ENCODE measurements at places on chromosomes 13 and 19.
A peak's percentile ranks its signal among the peaks of the same experiment; 100 is the strongest.

GRCh38 chr13:47672245-47673008 lies 328.6 kb downstream of the SUCLA2 start:
- H3K4me1 ChIP-seq: peaks cover 4% of the 10 kb centered on the region
- no peaks in the 10 kb centered on the region for H3K27me3 ChIP-seq
- H3K4me3 ChIP-seq: no peak overlapping the region
- DNase-seq: no peak

DNA sequence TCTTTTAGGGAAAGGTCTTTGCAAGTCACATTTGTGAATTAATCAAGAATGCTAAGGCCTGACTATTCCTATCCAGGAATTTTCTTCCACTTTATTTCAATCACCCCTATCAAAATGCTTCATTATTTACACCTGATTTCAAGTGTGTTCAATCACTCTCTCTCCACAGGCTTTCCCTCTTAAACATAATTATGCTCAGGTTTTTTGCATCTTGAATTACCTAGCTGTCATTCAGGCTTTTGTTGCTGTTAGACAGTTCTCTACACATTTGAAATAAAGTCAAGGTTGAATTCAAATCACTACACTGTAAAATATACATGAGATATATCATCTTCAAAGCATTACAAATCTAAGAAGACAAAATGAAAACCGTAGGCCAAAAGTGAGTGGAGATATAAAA lies 941.3 kb upstream of the SLITRK1 start:
- no peaks in the 10 kb centered on the region for H3K4me1 ChIP-seq
- H3K4me3 ChIP-seq: no peak overlapping the region
- no peaks in the 10 kb centered on the region for H3K27me3 ChIP-seq
- H3K27ac ChIP-seq: no peak overlapping the region

GRCh38 chr19:19064811-19065745 lies 1.3 kb downstream of the SLC25A42 start:
- no peak overlapping the region for H3K27ac ChIP-seq
- H3K27me3 ChIP-seq: no peaks in the 10 kb centered on the region
- DNase-seq: no peak
- H3K4me1 ChIP-seq: no peaks in the 10 kb centered on the region

- peaks cover 19% of the 10 kb centered on the region for H3K4me1 ChIP-seq
- H3K27ac ChIP-seq: no peak overlapping the region
- H3K36me3 ChIP-seq: no peaks in the 10 kb centered on the region
- no peaks in the 10 kb centered on the region for H3K27me3 ChIP-seq
Observed at GRCh38 chr13:21744149-21744548, 73.3 kb downstream of the FGF9 start.

GRCh38 chr13:44908712-44909111 lies 80.6 kb downstream of the NUFIP1 start:
- no peaks in the 10 kb centered on the region for H3K27me3 ChIP-seq
- no peak for DNase-seq
- no peak overlapping the region for H3K27ac ChIP-seq

GRCh38 chr13:87426742-87427141 lies 244.4 kb upstream of the SLITRK5 start:
- H3K4me1 ChIP-seq: no peaks in the 10 kb centered on the region
- H3K36me3 ChIP-seq: no peaks in the 10 kb centered on the region
- no peak overlapping the region for H3K27ac ChIP-seq
- no peak for DNase-seq
- no peak overlapping the region for H3K4me3 ChIP-seq

- H3K4me3 ChIP-seq: no peak overlapping the region
- DNase-seq: no peak
- H3K27ac ChIP-seq: no peak overlapping the region
- H3K4me1 ChIP-seq: no peaks in the 10 kb centered on the region
Observed at GRCh38 chr13:33743438-33744368, 74.2 kb upstream of the RFC3 start.

DNA sequence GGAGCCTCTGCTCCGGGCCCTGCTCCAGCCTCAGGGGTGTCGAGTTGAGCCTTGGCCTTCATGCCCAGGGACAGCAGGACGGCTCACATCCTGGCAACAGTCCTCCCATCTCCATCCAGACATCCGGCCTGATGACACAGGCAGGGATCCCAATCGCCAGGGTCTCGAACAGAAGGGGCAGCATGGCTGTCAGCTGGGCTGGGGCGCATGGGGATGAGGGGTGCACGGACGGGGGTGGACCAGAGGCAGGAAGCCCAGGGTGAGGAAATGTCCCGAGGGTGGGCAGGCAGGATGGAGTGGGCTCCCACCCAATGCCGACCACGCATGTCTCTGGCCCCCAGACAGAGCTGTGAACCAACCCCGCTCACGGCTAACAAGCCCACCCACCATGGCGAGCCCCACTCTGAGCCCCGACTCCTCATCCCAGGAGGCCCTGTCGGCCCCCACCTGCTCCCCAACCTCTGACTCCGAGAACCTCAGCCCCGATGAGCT lies 16.2 kb downstream of the EVI5L start:
- H3K4me1 ChIP-seq: no peaks in the 10 kb centered on the region
- H3K4me3 ChIP-seq: no peak overlapping the region
- H3K27ac ChIP-seq: no peak overlapping the region

DNA sequence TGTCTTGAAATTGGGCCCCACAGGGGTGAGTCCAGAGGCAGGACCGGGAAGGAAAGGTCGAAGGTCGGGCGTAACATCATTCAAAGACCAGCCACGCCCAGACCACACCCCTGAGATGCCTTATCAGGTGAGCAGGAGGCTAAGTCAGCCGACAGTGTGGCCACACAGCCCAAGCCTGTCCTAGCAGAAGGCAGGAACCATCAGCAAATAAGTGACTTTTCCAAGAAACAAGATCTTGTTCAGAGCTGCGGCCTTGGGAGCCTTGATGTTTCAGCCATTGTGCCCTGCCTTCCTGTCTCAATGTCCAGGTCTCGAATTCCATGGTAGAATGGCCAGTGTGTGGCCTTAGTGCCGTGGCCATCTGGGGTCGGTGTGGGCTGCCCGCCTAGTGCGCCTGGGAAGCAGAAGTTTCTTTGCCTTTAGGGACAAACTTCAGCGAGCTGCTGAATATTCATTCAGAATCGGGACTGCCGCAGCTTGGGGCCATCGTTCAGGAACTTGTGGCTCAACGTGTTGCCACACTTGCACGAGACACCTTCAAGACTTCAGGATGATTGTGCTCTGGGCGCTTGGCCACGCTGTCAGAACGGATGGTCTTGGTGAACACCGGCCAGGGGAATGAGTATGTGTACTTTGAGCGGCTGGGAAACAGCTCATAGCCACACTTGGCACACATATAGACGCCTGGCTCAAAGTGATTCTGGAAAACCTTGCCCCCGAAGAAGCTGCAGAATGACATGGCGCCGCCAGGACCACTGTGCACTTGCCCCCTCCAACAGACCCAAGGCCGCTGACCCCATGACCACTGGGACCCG lies 6.1 kb upstream of the IFNL4 start:
- H3K27me3 ChIP-seq: peaks cover 5% of the 10 kb centered on the region
- H3K4me1 ChIP-seq: no peaks in the 10 kb centered on the region
- no peaks in the 10 kb centered on the region for H3K36me3 ChIP-seq
- H3K4me3 ChIP-seq: no peak overlapping the region

DNA sequence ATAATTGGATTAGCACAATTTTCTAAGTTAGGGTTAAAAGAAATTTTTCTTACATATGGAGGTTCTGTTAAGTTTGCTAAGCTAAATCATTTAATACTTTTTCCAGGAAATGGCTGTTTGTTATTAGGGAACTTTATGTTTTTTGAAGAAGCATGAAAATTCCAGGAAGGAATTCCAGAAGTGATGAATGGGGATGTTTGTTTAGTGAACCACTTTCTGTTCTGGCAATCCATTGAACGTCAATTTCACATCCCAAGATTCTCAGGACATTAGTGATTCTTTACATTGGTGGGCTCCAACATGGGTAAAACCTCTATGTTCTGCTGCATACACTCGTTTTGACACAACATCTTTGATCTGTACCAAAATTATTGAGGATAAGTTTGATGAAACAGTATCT lies 534.4 kb downstream of the IRS2 start:
- H3K4me3 ChIP-seq: no peak overlapping the region
- H3K27me3 ChIP-seq: no peaks in the 10 kb centered on the region
- no peak overlapping the region for H3K27ac ChIP-seq
- DNase-seq: no peak

GRCh38 chr13:34431827-34432581 lies 510.1 kb upstream of the NBEA start:
- H3K27ac ChIP-seq: no peak overlapping the region
- no peaks in the 10 kb centered on the region for H3K27me3 ChIP-seq
- no peak for DNase-seq
- no peak overlapping the region for H3K4me3 ChIP-seq
- no peaks in the 10 kb centered on the region for H3K4me1 ChIP-seq
- H3K36me3 ChIP-seq: no peaks in the 10 kb centered on the region

- no peak overlapping the region for H3K27ac ChIP-seq
- H3K4me3 ChIP-seq: no peak overlapping the region
- H3K27me3 ChIP-seq: no peaks in the 10 kb centered on the region
- no peak for DNase-seq
- no peaks in the 10 kb centered on the region for H3K36me3 ChIP-seq
Observed at GRCh38 chr19:21610341-21610740, 104.9 kb downstream of the ZNF429 start.

DNA sequence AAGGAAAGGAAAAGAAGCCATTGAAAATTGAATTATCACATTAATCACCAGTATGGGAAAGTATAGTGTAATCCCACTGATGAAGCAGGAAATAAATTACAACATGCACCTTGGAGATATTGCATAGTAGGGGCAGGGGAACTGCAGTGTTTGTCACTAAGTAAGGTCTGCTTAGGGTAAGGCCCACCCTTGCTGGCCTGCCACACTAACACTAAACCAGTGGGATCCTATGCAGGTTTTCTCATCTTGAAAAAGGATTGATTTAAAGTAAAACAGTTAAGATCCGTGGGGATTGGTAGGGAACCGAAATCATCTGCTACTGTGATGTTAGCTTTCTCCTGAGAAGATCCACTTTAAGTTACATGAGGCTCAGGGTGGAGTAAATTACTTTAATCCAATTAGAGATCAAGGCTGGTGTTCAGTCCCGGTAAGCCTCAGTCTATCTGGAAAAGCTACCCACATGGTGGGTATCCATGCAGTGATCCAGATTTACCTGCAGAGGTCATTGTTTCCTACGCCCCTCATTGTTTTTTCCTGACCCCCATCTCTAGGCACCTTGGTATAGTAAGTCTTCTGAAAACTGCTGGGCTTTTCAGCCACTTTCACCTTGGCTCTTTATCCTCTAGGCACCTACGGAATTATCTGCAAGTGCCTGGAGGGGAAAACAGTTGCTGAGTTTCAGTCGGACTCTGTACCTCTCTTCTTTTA lies 1014.9 kb upstream of the ATXN8OS start:
- H3K4me3 ChIP-seq: no peak overlapping the region
- no peak for DNase-seq
- H3K27ac ChIP-seq: no peak overlapping the region
- no peaks in the 10 kb centered on the region for H3K27me3 ChIP-seq
- H3K36me3 ChIP-seq: no peaks in the 10 kb centered on the region

DNA sequence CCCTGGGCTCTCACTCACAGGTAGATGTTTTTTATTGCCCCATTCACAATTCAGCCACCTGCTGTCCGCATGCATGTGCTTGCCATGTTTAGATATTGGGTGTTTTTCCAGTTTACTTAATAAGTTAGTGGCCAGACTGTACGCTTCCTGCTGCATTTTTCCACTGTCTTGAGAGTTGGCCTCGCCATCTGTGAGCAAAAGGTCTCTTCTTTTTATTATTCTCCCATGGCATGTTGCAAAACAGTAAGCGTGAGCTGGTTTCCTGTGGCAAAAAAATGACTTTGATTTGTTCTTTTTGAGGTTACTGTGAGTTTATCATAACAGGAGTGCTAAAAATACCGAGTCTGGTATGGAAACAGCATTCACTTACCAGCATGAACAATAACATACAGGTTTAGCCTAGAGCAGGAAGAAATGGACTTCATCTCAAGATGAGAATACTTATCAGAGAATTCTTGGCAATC lies 46.0 kb downstream of the SAE1 start:
- DNase-seq: no peak
- H3K27ac ChIP-seq: peak overlapping the region; percentile 40
- H3K27me3 ChIP-seq: no peaks in the 10 kb centered on the region
- H3K4me1 ChIP-seq: no peaks in the 10 kb centered on the region
- no peak overlapping the region for H3K4me3 ChIP-seq
- no peaks in the 10 kb centered on the region for H3K36me3 ChIP-seq

DNA sequence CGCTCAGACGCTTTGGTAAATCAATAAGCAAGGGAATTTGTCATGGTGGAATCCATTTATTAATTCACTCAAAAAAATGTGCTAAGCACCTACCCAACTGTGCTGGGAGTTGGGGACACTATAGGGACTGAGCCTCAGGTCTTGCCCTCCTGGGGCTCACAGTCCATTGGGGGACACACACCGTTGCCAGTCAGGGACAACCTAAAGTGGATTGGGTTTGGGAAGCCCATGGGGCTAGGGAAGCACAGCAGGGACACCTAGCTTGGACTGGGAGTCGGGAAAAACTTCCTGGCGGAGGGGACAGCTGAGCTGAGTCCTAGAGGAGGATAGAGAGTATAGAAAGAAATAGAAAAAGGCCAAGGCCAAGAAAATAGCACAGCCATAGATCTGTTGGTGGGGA lies 8.5 kb downstream of the FOSB start:
- no peaks in the 10 kb centered on the region for H3K36me3 ChIP-seq
- DNase-seq: no peak
- peaks cover 16% of the 10 kb centered on the region for H3K27me3 ChIP-seq
- H3K4me3 ChIP-seq: no peak overlapping the region
- H3K27ac ChIP-seq: no peak overlapping the region
- H3K4me1 ChIP-seq: no peaks in the 10 kb centered on the region

All from hepatocyte (in vitro differentiated cells).